ENCODE measurements at places on chromosomes 5 and 9.
A peak's percentile ranks its signal among the peaks of the same experiment; 100 is the strongest.

DNA sequence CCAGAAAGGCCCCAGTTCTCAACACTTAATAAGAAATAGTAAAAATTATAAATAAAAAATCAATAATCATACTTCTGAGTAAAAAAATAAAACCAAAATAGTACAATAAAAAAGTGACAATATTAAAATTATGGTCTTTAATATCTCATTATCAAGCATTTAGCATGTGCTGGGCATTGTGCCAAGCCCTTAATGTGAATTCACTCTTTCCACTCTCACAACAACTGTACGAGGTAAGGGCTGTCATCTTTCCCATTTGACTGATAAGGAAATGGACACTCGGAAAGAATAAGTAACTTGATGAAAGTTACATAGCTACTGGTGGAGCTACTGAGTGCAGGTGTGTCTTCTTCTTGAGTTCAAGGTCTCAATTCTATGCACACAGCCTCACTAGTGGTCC, 43.6 kb downstream of the SEC61B start:
- no peak for DNase-seq

DNA sequence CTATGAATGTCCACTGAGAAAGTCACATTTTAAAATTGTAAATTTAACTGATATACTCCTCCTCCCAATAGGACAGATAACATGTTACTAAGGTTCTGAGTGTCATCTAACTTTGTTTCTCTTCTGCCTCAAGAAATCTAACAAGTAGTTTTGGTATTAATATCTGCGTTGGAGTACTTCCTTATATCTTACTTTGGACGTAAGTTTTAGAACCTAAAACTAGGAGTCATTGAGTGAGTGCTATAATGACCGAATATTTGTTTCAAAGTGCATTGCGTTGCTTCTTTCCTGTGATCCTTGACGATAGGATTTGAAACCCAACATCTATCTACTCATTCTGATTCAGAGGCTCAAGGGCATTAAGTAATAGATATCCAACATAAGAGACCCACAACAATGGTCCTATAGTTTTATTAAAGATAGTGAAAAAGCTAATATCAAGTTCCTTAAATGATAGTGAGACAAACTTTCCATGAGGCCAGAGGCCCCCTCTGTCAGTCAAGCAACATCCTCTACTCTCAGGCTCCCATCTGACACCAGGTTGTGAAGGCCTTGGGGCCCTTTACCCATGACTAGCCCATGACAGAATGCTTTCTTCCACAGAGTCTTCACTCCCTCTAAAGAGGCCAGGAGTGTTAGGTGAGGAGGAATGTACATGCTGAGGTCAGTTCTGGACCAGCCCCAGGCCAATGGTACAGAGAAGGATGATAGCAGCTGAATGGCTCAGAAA, 45.3 kb upstream of the MAP3K1 start:
- no peak for DNase-seq

- no peak for DNase-seq
Measured at GRCh38 chr5:169104937-169105494, 195.9 kb downstream of the SLIT3 start.

DNA sequence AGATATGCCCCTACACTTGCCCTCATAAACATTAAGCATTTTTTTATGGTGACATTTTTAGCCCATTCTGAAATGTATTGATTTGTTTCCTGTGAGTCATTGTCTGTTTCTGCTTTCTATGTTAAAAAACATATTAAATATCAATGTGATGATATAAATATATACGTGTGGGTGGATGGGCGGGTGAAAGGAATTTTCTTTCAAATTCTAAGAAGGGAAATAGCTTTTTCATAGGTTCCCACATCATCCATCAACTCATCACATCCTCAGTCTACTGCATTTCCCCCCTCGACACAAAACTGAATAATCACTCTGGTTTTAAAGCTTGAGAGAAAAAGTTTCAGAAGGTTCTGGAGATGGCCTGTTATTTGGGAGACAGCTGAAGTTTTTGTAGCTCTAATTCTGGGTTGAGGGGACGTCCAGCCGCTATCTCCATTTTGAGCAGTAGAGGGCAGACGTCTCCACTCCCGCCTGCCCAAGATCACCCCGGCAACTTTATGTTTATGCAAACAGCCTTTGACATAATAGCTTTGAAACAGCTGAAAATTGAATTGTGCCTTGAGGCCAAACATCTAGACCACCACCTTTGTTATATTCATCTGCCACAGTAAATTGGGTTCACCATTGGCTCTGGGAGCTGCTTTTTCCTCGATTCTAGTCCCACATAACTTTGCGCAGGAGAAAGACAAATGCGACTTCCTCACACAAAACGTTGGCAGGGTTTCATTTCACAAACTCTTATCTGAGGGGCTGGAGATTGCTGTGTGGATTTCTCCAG, 216.2 kb upstream of the CLINT1 start:
- peak; percentile 34 for DNase-seq

DNA sequence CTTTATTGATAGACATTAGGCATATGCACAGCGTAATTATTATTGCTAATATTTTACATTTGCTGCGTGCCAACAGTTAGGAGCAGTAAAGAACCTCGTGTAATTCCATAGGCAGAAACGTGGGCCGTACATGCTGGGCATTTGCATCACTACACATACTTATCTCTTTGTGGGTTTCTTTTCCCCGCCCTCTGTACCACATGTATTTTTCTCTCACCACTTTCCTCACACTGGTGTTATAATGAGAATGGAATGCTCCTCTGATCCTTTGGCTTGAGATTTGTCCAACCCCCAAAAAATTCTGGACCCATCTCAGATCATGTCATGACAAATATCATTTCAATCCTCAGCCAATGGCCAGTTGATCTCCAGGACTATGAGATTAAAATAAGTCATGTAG, 1952.6 kb upstream of the WWC1 start:
- DNase-seq: no peak

DNA sequence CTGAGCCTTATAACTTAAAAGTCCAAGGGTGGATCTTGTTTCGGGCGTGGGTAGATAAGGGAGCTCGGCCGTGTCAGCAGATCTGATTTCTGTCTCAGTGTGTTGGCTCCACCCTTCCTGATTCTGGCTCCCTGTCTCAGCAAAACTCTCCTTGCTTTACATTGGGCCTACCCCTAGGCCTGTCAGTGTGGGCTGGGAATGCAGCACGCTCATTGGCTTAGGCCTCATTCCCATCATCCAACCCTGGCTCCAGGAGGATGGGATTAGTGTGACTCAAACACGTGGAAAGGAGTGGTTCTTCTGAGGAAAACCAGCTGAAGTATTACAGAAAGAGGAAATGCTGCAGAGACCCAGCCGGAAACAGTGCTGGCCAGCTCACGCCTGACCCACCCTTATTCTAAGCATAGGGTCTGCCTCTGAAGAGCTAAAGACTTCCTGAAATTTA, 59.9 kb downstream of the ZFAND5 start:
- no peak for DNase-seq

- no peak for DNase-seq
Measured at GRCh38 chr9:79574136-79574535, 2.4 kb downstream of the TLE4 start.

GRCh38 chr5:107476783-107477182, 194.0 kb downstream of the EFNA5 start:
- DNase-seq: no peak

DNA sequence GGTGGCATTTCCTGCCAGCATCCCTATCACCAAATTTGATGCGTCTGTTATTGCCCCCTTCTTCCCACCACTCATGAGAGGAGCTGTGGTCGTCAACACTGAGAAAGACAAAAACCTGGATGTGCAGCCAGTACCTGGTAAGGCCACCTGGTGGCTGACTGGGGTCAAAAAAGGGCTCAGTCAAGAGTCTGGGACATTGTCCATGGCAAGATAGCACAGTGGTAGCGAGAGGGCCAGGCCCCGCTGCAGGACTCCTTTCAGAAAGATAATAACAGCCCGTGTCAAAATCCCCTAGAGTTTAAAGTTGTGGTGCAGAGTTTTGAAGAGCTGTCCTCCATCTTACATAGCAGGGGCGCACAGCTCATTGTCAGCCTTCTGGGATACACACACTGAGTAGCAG, 40.8 kb downstream of the CSF1R start:
- DNase-seq: no peak

GRCh38 chr5:135183464-135183863, 149.4 kb upstream of the PITX1 start:
- DNase-seq: no peak

- DNase-seq: no peak
Measured at GRCh38 chr9:76351006-76351405, 43.2 kb downstream of the RFK start.

DNA sequence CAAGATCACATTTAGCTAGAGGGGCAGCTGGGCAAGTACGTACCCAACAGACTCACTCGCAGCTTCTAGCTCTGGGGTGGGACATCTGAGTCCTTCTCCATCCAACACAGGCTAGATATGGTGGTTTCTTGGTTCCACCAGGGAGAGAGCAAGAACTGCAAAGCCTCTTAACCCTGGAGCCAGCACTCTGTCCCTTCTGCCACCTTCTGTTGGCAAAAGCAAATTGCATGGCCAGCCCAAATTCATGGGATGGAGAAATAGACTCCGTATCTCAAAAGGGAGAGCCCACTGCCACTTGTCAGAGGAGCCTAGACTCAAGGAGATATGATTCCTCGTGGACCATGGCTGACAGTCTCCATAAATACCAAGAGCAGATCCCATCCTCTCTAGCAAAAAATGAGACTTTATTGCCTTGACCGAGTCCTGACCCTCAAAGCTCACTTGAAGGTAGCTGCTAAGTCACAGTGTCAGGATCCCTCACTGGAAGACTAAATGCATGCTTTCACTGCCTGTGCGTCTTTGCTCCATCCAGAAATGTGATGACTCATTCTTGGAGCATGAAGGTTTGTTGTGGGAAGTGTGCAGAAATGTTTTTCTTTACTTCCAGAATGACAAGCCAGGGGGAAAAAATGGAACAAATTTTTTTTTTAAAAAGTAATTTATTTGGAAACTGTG, 28.8 kb upstream of the ROR2 start:
- DNase-seq: no peak

DNA sequence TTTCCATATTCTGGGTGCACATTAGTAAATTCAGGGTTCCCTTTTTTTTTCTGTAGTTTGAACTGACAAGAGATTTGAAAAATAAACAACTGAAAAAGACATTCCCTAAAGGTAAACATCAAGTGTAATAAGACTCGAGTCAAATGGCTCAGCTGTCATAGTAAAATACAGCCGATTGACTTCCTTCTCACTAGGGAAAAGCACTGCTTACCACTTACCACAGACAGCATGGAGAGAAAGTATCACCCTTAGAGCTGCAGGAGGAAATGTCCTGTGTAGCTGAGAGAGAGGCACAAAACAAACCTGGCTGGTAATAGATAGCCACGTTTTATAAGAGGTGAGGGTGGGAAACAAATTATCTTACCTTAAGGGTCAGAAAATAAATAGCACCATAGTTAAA, 12.1 kb upstream of the DMAC1 start:
- DNase-seq: no peak

DNA sequence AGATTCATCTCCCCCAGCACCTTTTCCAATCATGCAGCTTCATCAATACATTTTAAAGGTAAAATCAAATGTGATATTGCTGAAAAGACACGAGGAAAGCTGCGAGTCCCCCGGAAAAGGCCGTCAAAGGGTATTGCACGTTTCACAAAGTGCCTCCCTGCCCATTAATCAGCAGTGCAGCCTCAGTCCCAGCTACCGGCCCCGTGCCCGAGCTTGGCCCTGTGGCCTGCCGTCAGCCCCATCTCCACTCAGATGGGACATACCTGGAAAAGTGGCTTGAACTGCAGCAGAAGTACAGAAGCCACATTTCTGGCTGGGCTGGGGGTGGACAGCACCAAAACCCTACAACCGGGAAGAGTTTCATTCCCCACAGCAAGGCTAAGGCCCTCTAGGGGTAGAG, 39.9 kb upstream of the EQTN start:
- DNase-seq: no peak

- no peak for DNase-seq
Measured at GRCh38 chr9:136481558-136481957, 1.3 kb downstream of the SEC16A start.

- DNase-seq: no peak
Measured at GRCh38 chr9:71115448-71115975, 5.9 kb downstream of the TRPM3 start.

DNA sequence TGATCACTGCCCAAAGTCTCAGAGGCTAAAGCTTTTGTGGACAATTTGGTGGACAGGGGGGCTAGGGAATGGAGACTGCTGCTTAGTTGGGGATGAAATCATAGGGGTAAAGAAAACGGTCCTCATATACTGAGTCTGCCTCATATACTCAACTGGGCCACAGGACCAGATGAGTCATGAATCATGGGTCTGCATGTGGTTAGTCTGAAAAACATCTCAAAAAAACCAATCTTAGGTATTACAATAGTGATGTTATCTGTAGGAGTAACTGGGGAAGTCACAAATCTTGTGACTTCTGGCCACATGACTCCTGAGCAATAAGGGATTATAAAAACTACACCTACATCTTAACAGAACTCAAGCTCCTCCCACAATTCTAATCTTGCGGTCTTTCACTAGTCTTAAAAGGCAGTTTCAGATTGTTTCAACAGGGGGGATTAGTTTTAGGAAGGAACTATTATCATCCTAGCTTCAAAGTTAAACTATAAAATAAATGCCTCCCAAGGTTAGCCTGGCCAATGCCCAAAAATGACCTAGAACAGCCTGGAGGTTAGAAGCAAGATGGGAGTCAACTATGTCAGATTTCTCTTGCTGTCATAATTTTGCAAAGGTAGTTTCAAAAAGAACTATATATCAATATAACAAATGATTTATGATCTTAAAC, 17.5 kb downstream of the TMEM161B start:
- DNase-seq: no peak

All from stimulated activated CD4-positive, alpha-beta T cell treated with anti-CD3 and anti-CD28 coated beads, Interleukin-4, amount 100 ng/mL, for 1 hour (primary cell).